ENCODE measurements at places on chromosomes 6 and 20.
A peak's percentile ranks its signal among the peaks of the same experiment; 100 is the strongest.

DNA sequence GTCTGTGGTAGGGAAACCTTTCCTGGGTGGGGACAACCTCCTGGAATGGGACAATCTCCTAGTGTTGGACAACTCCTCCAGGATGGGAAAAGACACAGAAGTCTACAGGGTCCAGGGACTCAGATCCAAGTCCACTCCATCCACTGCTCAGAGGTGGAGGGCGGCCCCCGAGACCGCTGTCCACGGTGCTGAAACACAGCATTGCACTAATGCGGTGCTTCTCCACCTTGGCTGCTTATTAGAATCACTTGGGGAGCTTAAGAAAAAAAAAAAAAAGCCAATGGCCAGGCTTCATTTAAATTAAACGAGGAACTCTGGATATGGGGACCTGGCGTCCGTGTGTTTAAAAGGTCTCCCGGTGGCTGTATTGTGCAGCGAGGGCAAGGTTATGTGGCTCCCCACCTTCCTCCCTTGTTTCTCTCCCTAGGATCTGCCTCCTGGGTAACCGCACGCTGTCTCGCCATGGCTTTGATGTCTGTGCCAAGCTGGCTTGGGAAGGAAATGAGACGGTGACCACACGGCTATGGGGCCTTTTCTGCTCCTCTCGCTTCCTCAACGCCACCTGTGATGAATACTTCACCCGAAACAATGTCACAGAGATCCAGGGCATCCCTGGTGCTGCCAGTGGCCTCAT, 12.0 kb downstream of the SLC12A5 start:
- no peak for DNase-seq

DNA sequence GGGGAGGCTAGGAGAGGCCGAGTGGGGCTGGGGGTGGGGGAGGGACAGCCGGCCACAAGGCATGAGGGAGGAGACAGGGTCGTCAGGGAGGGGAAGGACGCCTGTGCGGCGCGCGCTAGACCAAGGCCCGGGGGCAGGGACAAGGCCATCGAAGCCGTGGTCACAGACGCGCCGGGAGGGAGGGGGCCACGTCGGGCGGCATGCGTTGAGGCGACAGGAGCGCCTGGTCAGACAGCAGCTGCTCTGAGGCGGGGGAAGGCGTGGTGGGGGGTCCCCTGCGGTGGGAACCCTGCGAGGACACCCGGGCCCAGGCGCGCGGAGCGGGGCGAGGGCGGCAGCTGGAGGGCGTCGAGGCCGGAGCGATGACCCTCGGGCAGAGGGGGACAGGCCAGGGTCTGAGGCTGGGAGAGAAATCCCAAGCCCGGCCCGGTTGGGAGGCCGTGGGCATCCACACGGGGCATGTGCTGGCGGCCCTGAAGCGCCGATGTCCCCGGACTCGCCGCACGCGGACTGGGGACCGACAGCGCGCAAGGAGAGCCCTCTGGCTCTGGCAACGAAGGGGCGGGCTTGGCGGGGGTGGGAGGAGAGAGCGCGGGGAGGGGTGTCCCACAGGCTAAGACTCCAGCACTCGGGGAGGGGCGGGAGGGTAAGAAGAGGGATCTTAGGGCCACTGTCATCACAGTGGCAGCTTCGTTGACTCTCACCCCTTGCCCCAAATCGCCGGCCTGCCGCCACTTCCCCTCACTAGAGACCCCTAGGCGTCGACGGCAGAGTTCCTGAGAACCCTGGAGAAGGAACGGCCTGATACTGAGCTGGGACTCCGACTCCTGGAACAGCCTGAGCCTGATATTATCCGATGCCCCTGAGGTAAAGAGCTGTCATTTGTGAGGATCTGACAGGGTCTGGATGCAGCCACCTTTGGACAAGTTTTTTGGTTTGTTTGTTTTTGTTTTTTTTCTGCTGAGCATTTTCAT, 5.0 kb downstream of the TMEM239 start:
- DNase-seq: no peak

GRCh38 chr6:2558098-2558680, 192.5 kb downstream of the MYLK4 start:
- no peak for DNase-seq

DNA sequence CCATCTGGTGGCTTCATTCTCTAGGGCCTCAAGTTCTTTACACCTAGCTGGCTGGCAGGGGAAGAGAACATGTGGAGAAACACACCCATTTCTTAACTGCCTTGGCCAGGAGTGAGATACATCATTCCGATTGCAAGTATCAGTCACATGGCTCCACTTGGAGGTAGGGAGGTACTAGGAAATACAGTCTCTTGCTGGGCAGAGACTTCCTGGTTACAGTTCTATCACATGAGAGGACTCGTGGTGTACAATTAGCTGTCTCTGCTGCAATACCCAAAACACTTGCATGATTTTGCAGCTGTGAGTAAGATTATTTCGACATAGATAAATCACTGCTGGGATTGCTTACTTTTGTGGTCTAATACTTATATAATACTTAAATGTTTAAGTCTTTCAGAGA, 51.1 kb downstream of the GTF2H5 start:
- DNase-seq: no peak

- DNase-seq: no peak
Observed at GRCh38 chr6:109834131-109834530, 143.0 kb downstream of the FIG4 start.

GRCh38 chr20:60718743-60719480, 533.1 kb upstream of the CDH4 start:
- DNase-seq: no peak

GRCh38 chr6:99993533-99994251, at the start of gene MCHR2:
Gene MCHR2 (minus strand): TSS chr6:99994223. CDS start chr6:99956147, 38,076 bp downstream.
- peak; percentile 3 for DNase-seq

- no peak for DNase-seq
Observed at GRCh38 chr6:95548188-95548786, 29.0 kb upstream of the MANEA start.

GRCh38 chr6:41037107-41037900, 1.7 kb downstream of the UNC5CL start:
- DNase-seq: no peak

GRCh38 chr20:18585134-18585533, 2.7 kb upstream of the DTD1 start:
- DNase-seq: no peak

- DNase-seq: no peak
Observed at GRCh38 chr6:41164551-41165120, 1.7 kb upstream of the TREM2 start.

DNA sequence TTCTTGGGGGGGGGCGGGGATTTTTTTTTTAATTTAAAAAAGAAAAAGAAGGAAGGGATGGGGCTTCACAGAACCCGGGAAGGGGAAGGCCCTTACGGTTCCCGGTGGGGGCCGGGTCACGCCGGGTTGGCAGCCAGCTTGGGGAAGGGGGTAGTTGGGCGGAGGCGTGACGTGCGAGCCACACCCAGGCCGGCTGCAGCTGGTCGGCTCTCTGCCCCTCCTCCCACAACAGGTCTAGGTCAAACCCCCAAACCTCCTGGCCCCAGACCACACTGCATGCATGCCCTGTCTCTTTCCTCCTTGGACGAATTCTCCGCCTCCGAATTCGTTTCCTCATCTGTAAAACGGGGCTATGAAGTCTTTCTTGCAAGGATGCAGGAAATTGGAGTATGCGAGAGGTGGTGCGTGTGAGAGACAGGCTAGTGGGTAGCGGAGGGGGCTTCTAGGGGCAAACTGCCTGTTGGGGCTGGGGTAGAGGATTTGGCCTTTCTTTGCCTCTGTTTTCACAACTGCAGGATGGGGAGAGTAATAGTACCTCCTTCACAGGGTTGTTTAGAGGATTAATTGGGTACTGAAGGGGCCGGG, 828 bp downstream of the HCK start:
- DNase-seq: no peak

- DNase-seq: no peak
Observed at GRCh38 chr6:113281014-113281413, 576.1 kb upstream of the MARCKS start.

- DNase-seq: no peak
Observed at GRCh38 chr20:49699200-49699992, 14.3 kb downstream of the B4GALT5 start.

- DNase-seq: no peak
Observed at GRCh38 chr6:107794771-107795170, 29.3 kb downstream of the SCML4 start.

GRCh38 chr6:107711412-107712236, 112.5 kb downstream of the SCML4 start:
- no peak for DNase-seq

DNA sequence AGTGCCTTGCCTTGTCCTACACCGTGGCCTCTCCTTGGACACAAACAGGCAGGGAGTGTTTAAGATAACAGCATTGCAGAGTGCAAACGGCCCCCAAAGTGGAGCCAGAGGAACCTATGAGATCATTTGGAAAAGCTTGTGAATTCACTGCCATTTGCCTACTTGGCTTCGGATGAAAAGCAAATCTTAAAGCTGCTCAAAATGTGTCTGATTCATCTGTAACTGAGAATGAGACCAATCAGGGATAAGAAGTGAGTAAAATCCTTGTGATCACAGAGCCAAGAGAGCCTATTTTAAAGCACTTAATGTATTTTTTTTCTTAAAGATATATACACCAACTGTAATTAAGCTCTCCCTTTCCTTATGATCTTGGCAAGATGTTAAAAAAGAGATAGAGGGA, 65.7 kb upstream of the BACH2 start:
- no peak for DNase-seq

- no peak for DNase-seq
Observed at GRCh38 chr20:56933331-56933698, 304.2 kb downstream of the TFAP2C start.

DNA sequence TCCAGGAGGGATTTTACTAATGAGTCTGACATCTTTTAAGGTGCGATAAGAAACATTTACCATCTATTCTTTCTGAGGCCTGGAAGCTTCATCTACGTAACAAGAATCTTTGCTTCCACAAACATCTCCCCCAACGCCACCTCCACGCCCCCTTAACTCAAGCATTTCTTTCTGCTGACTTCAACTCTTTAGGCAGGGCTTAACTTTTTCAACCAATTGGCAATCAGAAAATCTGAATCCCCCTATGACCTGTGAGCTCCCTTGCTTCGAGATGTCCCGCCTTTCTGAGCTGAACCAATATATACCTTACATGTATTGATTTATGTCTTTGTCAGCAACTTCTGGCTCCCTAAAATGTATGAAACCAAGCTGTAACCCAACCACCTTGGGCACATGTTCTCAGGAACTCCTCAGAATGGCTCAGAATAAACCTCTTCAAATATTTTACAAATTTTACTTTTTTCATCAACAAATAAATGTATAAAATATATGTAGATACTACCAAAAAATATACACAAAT, 11.5 kb downstream of the OR2H2 start:
- DNase-seq: no peak

DNA sequence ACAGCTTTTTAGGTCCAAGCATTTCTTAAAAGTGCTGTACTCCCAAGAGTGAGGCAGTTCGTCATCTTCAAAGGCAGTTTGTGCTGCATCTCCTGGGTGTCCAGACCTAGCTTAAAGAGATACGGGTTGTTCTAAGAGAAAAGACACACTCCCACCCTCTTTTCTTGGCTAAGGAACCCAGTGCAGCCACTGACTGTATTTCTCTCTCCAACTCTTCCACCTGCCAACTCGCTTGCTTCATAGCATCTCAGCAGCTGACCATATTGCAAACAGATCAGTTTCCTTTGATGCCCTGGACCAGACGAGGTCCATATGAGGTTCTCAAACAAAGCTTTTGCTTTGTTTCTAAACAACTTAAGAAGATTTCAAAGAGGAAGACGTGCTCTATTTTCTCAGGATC, 101.1 kb downstream of the ISM1 start:
- DNase-seq: no peak

GRCh38 chr6:148082696-148083095, 259.9 kb upstream of the SASH1 start:
- DNase-seq: no peak

DNA sequence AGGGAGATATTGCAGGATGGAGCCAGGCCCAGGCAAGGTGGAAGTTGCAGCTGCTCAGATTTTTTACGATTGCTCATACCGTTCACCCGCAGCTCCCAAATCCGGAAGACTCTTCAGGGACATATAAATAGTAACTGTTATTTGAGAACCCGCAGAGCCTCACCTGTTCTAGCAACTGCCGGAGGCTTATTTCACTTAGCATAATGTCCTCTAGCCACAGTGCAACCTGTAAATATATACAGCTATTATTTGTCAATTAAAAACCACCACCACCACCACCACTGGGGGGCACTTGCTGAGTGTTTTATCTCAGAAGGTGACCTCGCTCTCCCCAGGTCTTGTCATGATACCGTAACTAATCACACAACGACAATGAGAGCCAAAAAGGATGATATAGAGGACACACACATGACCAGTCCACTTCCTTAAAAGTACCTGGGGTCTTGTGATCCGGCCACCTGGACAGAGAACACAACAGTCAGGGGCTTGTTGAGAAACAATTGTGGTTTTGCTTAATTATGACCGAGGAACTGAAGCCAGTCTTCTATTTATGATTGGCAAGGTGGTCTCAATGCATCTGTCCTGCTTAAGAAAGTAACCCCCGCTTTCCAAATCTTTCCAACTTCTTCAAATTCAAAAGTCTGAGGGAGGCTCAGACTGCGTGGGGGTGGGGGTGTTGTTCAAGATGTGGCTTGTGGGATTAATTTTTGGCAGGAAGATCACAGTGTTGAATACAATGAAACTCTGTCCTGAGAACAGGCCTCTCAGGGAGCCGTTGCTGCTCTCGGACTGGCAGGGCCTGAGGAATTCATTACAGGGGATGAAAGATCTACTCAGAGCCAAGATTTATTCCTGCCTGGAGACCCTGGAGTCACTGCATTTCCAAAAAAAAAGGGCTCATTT, 107.7 kb upstream of the PRND start:
- DNase-seq: no peak

DNA sequence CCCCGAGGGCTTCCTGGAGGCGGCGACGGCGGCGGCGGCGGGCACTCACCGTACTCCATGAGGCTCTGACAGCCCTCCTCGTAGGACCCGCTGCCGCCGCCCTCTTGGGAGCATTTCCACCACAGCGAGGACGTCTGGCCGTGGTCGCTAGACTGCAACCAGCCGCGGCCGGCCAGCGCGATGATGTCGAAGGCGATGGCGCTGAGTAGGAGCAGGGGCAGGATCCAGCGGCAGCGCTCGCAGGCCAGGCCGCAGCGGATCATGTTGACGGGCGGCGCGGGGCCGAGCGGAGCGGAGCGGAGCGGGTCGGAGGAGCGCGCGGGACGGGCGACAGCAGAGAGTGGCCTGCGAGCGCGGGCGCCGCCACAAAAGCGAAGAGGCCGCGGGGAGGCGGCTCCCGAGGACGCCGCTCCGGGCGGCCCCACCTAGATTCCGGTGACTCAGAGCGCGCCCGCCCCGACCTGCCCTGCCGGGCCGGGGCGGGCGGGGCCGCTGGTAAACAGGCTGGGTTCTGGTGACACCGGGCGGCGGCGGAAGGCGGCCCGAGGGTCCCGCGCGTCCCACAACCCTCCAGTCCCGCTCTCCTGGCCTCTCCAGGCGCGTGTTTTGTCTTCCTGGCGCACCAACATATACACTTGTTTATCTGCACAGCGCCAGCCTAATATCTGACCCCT, at the start of gene PERP:
Gene PERP (minus strand): TSS at position 342 of the 674 bp plus-strand sequence. CDS start 79 bp downstream, at position 263.
- no peak for DNase-seq

DNA sequence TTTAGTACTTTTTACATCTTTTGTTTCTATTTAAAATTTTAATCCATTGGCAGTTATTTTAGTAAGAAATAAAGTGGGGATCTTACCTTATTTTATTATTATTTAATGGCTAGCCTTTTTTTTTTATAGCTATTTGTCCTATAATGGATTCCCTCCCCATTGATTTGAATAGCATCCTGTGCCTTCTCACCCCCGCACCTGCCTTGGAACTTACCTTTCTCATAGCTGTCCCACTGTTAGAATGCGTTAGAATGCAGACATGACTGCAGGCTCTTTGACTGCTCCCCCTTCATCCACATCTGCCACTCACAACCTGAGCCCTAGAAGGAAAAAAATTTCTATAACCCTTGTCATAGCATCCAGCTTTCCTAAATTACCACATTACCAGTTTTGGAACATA, 9.1 kb downstream of the PKIB start:
- no peak for DNase-seq

All from NCI-H2227 treated with DMSO at 0.1 percent for 48 hours (cell line).